ENCODE measurements at places on chromosomes 7 and 10.
A peak's percentile ranks its signal among the peaks of the same experiment; 100 is the strongest.

DNA sequence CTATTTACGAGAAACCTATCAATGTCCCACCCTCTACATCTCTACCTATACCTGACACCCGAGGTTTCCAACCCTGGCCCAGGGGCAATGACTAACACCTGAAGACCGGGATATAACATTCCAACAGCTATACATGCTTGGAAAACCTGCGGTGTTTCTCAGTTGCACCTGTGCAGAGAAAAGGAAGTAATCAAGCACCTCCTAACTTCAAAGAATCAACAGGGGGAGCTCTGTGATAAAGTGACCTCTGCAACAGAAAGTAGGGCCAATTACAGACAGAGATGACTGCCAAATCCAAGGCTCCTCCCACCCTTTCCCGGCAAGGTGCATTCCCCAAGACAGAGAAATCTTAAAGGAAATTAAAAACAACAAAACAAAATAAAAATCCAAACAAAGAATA is 41.3 kb downstream of the CCDC6 start:
- no peak for DNase-seq

- DNase-seq: no peak
These were observed 5.0 kb downstream of the ZYX start for GRCh38 chr7:143385891-143386781.

- no peak for DNase-seq
These were observed at the start of gene CALML5 for GRCh38 chr10:5499493-5500140. TSS of gene CALML5 (minus strand) at chr10:5499570. CDS start at chr10:5499438, 132 bp downstream.

DNA sequence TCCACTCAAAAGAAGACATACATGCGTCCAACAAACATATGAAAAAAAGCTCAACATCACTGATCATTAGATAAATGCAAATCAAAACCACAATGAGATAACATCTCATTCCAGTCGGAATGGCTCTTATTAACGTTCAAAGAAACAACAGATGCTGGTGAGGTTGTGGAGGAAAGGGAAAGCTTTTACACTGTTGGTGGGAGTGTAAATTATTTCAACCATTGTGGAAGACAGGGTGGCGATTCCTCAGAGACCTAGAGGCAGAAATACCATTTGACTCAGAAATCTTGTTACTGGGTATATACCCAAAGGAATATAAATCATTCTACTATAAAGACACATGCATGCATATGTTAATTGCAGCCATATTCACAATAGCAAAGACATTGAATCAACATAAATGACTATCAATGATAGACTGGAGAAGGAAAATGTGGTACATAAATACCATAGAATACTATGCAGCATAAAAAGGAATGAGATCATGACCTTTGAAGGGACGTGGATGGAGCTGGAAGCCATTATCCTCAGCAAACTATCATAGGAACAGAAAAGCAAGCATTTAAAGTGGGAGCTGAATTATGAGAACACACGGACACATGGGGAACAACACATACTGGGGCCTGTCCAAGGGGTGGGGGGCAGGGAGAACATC is 28.4 kb downstream of the PCDH15 start:
- no peak for DNase-seq

DNA sequence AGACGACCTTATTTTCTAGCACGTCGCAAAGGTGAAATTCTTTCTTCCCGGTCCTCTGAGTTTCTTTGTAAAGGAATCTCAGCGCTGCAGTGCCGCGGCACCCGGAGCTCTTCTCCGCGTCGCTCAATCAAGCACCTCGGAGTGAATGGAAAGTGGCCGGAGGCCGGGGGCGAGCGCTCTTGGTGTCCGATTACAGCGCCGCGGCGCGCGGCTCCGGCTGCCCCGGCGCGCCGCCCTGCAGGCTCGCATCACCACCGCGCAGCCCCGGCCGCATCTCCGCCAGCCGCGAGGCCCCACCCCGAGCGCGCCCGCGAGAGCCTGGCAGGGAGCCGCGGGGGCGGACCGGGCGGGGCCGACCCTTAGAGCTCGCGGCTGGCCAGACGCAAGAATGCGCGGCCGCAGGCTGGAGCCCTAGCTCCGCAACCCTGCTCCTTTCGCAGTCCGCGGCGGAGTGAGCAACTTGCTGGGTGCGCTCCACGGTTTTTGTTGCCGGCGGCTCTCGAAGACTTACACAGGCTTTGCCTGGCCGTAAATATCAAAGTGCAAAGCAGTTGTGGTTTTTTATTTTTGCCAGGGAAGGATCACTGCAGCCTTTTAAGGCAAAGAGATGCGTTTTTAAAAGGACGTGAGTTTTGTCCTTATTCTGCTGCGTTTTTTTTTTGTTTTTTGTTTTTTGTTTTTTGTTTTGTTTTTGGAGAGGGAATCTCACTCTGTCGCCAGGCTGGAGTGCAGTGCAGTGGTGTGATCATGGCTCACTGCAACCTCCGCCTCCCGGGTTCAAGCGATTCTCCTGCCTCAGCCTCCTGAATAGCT is at the start of gene SEMA3C:
SEMA3C (minus strand) TSS at position 143 of the 813 bp plus-strand sequence. CDS start 2,270 bp downstream, outside the sequence.
- DNase-seq: peak; percentile 84

- no peak for DNase-seq
These were observed 203.9 kb upstream of the PLPP4 start for GRCh38 chr10:120253131-120253530.

DNA sequence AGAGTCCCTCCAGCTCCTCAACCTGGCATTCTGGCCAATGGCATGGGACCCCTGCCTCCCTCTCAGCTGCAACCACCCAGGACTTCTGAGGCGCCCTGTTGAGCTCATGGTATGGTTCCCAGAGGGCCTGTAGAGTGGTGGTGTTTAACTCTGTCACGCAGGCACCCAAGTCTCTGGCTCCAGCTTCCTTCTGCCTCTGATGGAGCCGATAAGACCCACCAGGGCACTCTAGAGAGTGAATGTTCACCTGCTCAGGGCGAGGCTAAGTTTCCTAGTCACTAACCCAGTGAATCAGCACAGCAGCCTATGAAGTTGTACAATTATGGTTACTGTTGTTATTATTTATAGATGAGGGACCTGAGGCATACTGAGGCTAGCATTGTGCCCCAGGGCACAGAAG is 120.4 kb downstream of the ZMIZ1 start:
- DNase-seq: no peak

DNA sequence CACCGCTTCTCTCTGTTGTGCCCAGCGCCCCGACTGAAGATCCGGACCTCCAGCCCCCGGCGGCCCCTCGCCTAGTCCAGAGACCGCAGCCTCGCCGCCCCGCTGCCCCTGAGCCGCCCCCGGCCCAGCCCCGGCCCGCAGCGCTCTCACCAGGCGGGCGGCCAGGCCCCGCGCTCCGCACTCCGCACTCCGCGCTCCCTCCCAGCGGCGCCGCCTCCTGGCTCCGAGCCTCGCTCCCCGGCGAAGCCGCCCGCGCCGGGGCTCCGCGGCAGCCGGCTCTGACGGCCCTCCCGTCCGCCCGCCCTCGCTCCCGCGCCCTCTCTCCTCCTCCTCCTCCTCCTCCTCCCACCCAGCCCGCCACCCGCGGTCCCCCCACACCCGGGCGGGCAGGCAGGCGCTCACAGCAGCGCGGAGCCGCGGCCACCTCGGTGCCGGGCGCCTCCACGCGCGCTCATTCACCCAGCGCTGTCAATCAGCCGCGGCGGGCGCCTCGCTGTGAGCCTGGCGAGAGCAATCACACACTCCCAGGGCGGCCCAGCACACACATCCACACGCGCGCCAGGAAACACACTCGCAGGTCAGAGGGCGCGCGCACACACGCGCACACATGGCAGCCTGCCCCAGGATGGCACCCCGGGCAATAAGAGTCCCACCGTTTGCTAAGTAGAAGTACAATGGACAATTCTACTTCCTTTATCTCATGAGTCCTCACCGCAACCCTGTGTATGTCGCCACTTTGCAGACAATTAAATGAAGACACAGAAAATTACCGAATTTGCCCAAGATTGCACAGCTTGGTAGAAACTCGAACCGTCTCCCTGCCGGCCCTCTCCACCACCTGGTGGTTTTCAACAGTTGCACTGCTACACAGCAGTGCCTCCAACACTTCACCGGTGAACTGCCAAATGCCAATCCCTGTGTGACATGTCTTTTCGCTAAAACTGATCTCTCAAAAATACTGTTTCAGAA is at the start of gene PRRT4:
PRRT4 (minus strand) TSS at position 280 of the 969 bp plus-strand sequence.
- no peak for DNase-seq

GRCh38 chr7:134992626-134993179 is 6.4 kb downstream of the AGBL3 start:
- no peak for DNase-seq

- no peak for DNase-seq
These were observed 11.8 kb upstream of the SLC13A1 start for GRCh38 chr7:123211545-123211944.

DNA sequence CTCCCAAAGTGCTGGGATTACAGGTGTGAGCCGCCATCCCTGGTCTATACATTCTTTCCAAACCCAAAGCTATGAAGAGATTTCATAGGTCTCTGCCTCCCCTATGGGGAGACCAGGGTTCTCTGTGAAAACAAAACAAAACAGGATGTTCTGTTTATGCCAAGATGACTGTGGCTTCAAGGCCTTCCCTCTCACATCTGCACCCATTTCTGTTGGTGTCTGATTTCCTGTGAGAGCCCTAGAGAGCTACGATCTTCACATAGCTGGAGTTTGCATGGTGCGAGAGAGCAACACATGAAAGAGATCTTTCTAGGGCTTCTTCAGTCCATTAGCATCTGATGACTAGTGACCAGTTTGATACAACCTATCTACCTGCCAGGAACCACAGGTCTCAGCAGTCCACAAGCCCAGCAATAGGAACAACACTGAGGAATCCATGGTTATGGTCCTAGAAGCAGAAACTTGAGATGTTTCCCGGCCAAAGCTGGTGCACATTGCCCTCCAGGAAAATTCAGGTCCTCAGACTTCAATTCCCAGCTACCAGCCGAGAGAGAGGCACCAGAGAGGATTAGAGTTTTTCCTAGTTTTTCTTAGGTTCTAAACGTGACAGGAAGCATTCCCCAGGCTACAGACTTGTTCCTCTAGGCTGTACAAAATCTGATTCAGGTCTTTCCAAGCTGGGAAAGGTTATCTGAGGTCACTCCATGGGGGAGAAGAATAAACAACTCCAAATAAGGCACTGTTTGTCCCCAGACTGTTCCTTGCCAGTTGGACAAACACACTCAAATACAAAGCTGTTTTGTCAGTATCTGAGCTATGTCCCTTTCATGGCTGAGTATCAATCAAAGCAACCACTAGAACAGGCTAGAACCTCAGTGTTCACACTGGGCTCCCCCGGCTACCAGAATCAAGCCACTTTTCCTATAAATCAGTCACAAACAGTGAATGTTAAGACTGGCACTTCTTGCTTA is 259.7 kb downstream of the CALN1 start:
- peak; percentile 65 for DNase-seq

DNA sequence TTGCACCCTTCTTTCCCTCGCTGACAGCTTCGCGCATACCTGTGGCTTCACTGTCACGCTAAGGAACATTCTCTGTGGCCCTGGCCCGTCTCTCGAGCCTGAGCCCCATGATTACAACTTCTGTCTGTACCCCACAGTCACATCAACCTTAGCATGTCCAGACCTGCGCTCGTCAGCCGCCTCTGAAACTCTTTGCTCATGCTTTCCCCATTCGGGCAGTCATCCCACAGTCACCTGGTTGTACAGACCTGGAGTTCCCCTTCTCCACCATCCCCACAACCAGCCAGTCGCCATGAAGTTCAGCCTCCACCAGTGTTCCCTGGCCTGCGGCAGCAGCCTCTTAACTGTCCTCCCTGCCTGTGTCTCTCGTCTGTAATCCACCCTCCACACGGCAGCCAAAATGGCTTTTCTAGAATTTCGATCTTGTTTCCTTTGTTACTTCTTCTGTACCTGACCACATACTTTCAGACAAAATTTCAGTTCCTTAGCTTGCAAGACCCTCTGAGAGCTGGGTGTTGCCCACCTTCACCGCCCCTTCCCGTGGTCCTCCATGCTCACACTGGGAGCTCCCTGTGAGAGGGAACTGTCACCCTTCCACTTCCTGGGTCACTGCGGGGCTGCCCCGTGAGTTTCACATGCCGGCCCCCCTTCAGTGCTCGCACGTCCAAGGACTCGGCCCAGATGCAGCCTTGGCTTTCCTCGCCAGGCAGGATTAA is 229.2 kb downstream of the CELF2 start:
- DNase-seq: no peak

DNA sequence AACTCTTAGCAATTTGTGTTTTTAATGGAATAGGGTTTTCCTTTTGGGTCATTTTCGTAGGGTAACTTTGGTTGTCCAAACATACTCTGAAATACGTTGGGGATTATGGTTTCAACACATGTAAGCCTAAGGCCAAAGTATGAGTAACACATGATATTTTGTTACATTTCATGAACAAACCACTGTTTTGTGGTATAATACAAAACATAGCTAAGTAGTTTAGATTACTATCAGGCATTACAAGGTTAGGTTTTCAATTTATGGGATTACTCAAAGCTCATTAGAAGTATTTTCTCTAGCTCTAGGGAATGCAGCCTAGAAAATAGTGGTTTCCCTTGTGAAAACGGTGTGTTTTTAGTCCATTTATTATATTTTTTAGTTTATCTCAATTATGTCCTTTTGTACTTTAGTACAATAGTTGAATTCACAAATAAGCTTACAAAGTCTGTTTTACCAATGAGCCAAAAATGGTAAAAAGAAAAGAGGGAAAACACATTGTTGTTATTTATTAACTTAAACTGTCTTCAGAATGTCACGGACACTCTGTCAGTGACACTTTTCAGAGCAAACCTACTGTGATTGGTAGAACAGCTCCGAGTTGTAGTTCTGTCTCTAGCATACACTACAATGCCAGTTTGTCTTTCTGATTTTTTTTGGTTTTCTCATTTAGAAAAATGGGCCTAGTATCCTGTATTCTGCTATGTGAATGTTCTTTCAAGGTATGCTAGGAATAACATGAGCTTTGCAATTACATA is 473.7 kb downstream of the SUGCT start:
- DNase-seq: no peak

DNA sequence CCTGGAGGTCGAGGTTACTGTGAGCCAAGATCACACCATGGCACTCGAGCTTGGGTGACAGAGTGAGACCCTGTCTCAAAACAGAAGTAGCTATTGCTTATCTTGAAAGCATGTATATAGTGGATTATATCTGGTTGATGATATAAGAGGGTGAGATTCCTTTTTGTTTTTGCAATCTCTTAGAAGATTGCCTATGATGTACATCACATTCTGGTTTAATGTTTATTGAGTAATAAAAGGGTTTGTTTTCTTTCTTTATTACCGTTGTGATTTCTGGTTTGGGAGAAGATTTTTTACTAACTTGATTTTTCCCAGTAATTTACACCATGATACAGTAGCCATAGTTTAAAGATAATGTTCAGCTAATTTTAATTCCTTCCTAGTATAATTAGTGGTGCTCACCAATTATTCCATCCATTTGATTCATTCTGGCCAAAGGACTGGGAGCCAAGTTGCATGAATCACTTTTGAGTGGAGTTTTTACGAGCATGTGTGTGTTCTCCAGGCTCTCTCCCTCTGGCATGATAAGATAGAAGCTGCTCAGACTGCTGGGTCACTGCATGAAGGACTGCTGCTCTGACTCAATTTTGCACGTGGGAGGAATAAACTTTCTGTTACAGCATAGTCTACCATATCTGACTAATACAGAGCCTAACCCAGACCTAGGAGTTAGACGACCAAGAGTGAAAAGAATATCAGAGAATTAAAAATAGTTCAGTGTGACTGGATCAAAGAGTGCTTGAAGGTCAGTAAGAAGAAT is 13.5 kb upstream of the TSPAN13 start:
- DNase-seq: no peak
